AG09309 (cell line): ENCODE measurements at places on chromosomes 11 and 22.
A peak's percentile ranks its signal among the peaks of the same experiment; 100 is the strongest.

DNA sequence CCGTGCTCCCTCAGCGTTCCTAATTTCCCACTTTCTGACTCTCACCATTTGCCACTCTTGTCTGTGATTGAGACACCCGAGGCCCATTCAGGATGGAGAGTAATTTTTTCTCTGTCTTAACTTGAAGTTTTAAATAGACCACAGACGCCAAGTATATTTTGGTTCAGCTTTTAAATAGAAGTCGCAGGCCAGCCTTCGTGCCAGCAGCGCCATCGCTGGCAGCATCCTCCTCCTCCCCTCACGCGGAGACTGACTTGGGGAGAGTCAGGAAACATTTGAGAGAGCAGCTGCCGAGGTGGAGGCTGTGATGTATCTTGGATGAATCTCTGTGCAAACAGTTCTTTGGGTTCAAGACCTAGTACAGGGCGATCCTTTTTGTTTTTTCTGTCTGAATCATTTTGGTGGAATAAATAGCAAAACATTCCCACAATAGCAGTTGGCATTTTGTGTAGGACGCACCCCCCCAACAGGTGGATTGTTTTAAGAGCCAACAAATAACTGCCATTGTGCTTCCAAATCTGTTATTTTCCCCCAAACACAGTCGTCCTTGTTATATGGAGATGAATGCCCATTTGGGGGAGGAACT is 889 bp upstream of the DMC1 start:
- no peak for DNase-seq

DNA sequence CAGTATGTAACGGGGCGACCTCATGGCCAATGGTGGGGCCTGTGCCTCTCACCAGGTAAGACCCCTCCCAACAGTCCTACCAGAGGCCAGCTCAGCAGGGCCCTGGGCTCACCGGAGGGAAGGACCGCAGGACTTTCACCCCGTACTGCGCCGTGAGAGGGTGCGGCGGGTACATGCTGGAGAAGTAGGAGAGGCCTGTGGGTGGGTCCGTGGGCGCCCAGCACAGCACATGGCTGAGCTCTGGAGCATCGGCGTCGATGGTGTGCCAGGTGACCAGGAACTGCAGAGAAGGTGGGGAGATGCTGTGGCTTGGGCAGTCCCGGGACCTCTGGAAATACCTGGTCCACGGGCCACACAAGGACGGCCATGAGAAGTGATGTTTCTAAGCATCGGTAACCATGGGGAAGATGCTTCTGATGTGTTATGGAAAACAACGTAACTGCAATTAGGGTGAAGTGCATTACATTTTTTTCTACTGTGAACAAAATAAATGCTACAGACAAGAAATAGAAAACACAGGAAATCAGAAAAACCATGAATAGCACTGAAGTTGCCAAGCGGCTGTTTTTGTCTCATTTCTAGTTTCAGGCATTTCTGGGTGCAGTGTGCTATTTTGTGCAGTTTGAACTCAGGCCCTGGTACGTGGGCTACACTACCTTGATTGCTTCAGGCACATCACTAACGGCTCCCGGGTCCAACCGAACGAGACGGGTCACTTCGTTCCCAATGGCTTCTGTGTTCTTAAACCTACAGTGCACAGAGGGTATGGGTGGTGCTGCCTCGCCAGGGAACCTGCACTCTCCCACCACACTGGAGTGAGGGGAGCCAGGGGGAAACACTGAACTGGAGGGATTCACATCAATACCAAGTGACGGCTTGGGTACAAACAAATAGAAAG is 46.5 kb upstream of the SERPIND1 start:
- DNase-seq: no peak

DNA sequence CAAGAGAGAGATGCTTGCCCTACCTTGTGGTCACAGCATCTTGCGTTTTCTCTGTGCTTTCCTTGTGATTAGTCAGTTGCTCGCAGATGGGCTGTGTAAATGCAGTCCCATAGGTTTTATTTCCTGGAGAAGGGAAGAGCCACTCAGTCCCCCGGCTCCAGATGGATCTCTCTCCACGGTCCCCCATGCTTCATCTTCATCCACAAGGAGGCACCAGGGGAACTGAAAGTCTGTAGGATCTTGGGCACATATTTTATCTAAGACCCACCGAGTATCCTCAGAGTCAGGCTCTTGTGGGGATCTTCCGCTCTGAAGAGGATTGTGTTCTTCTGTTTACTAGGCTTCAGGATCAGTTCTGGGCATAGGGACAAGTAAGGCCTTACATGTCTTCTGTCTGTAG is 66.8 kb upstream of the E2F8 start:
- no peak for DNase-seq

- DNase-seq: no peak
These were observed 14.7 kb upstream of the SULT4A1 start for GRCh38 chr22:43876866-43877509.

- no peak for DNase-seq
These were observed 50.6 kb upstream of the APOA1 start for GRCh38 chr11:116888024-116888423.

GRCh38 chr11:130726234-130727037 is 189.8 kb downstream of the SNX19 start:
- DNase-seq: no peak

DNA sequence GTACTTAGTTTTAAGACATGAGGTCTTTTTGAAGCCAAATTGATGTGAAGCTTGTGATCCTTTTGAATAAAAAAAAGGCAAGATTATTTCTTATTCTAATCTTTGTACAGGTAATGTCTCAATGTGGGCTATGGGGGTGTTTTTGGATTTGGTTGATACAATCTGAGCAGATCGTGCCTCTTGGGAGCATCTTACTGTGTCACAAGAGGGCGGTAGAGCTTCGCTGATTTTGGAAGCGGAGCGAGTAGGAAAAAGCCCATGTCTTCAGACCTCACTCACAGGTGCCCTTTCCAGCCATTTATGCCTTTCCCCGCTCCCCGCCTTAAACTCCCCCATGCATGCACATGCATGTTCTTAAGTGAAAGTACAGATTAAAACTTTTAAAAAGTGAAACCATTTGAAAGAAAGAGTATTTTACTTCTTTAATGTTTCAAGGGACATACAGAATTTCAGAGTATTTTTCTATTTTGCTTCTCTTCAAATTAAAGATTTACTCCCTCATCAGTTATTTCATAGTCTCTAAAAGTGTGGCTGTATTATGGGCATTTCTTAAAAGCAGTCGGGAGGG is 18.8 kb downstream of the DDX25 start:
- DNase-seq: peak; percentile 27

GRCh38 chr22:44311855-44312170 is 938 bp downstream of the SHISAL1 start:
- DNase-seq: peak; percentile 38

GRCh38 chr11:79466411-79466810 is 25.6 kb upstream of the TENM4 start:
- DNase-seq: peak; percentile 11

DNA sequence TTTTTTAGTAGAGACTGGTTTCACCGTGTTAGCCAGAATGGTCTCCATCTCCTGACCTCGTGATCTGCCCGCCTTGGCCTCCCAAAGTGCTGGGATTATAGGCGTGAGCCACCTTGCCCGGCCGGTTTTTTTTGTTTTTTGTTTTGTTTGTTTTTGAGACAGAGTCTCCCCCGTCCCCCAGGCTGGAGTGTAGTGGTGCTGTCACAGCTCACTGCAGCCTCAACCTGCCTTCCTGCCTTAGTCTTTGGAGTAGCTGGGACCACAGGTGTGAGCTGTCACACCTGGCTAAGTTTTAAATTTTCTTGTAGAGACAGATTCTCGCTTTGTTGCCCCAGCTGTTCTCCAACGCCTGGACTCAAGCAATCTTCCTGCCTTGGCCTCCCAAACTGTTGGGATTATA is 3.2 kb downstream of the PPIL2 start:
- no peak for DNase-seq

GRCh38 chr11:14101388-14101787 is 138.9 kb downstream of the SPON1 start:
- DNase-seq: no peak

GRCh38 chr11:66150725-66151124 is 80.7 kb downstream of the PACS1 start:
- DNase-seq: no peak

GRCh38 chr11:2975594-2975993 is 16.5 kb downstream of the NAP1L4 start:
- no peak for DNase-seq

DNA sequence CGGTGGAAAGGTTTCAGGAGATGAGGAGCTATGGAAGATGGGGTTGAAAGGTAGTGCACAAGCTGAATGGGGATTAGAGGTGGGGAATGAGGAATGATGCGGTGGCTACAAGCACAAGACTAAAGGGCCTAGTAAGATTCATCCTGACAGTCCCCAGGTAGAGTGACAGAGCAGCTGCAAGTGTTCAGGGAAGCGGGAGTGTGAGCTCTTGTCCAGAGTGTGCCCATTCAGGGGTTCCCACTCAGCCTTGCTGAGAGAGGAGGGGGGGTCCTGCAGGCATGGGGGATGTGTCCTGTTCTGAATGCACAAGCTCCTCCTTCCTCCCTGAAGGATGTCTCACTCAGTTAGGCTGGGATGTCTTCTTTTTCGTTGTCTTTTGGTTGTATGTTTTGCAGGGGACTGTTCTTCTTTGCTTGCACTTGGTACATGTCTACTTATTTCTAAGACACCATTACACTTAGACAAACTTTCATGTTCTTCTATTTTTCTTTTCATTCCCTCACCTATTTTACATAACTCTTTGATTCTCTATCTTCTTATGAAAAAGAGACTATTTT is 25.8 kb upstream of the CLPB start:
- no peak for DNase-seq

DNA sequence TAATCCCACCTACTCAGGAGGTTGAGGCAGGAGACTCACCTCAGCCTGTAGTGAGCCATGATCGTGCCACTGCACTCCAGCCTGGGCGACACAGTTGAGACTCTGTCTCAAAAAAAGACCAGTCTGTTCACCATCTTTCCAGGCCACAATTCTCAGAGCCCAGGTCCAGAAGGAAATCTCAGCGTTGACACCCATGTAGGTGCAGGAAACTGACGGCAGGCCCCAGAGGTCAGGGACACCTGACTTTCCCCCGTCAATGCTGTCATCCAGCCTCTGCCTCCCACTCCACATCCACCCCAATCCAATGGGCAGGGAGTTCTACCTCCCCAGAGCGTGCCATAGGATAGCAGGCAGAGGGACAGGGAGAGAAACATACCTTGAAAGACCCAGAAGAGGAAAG is 5.9 kb upstream of the GRK2 start:
- DNase-seq: no peak

DNA sequence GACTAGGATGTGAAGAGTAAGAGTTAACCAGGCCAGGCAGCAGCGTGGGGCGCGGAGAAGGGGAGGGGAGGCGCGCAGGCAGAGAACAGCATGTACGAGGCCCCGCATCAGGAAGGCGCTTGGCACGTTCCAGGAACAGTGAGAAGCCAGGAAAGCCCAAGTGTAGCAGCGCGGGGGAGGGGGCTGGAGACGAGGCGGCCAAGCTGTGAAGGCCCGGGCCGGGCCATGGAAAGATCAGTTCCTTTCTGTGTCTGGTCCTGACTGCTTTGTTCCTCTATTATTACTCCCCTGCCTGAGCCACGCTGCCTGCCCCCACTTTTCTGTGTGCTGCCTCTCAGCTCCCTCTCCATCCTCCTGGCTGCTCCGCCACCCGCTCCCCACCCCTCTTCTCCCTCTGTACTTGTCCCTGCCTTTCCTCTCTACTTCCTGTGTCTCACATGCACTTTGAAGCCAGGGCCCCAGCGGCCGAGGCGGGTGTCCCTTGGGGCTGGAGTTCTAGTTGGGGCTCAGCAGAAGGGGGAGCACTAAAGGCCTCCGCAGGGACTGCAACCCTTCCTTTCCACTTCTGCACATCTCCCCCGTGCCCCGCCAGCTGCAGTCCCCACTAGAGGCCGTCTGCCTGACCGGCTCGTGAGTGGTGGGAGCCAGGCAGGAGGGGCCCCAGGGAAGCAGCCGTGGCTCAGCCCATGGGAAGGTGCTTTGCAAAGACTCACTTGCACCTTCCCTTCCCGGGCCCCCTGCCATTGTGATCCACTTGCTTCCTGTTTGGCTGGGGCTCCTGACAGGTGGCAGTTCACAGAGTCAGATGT is 63.7 kb downstream of the PRDM11 start:
- DNase-seq: no peak

- no peak for DNase-seq
These were observed 56.0 kb downstream of the PACS1 start for GRCh38 chr11:66126064-66126463.

GRCh38 chr22:27566602-27567001 is 235.0 kb downstream of the MN1 start:
- DNase-seq: no peak

DNA sequence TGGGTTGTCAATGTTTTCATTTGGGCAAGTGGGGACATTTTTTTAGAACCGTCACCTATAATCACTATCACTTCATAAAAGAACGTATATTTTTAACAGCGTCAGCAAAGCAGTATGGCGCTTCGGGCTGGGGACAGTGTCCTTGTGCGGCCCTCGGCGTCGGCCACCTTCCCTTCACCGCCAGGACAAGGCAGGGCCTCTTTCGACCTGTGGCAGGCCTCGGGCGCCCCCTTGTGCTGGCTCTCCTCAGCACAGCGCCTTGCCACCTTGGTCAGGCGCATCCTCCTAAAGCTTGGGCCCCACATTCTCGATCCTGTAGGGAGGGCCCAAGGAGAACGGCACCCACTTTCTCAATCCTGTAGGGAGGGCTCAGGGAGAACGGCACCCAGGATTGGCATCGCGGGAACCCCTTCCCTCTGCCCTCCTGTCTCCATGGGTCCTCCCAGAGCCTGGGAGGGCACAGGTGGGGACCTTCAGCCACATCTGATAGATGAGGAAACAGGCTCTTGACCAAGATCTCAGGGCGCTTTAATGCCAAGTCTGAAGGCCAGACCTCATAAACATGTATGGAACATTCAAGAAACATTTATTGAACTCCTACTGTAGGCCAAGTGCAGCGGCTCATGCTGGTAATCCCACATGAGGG is 11.5 kb upstream of the FADD start:
- DNase-seq: no peak

- no peak for DNase-seq
These were observed 75.9 kb downstream of the PHF21B start for GRCh38 chr22:44933666-44934453.

GRCh38 chr11:130313383-130314183 is 1.1 kb downstream of the ZBTB44 start:
- DNase-seq: no peak

- no peak for DNase-seq
These were observed 29.5 kb upstream of the FCHSD2 start for GRCh38 chr11:73171436-73172161.

DNA sequence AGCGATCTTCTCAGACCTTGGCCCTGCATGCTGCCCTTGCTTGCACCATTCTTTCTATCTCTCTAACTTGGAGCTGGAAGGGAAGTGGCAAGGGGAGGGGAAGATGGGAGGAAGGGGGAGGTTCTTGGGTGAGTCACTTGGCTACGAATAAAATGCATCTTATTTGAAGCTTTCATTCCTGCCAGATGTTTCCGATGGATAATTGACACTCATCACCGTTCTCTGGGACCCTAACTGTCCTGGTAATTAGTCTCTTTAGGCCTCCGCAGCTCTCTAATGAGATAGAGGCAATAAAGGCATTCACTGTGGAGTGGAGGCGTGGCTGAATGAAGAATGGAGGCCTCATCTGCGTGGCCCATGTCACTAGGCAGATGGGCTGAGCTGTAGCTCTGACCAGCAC is 960.1 kb downstream of the NTM start:
- no peak for DNase-seq
